Ureter (tissue), 1 donor: ENCODE measurements at places on chromosomes 3 and 15. TPM values are rescaled to one million over a fixed set of nuclear protein-coding genes. Genes with fewer than 3 reads are reported as not detected.
A peak's percentile ranks its signal among the peaks of the same experiment; 100 is the strongest.

DNA sequence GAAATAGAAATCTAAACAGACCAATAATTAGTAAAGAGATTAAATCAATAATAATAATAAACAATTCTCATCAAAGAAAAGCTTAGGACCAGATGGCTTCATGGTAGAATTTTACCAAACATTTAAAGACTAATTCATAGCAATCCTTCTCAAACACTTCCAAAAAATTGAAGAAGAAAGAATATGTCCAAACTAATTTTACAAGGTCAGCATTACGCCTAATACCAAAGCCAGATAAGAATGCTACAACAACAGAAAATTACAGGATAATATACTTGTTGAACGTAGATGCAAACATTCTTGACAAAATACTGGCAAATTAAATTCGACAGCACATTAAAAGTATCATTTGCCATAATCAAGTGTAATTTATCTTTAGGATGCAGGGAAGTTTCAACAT is 36.1 kb upstream of the CADM2 start:
- DNase-seq, result no peak

Gene TRPM1
- total RNA-seq, result not detected

DNA sequence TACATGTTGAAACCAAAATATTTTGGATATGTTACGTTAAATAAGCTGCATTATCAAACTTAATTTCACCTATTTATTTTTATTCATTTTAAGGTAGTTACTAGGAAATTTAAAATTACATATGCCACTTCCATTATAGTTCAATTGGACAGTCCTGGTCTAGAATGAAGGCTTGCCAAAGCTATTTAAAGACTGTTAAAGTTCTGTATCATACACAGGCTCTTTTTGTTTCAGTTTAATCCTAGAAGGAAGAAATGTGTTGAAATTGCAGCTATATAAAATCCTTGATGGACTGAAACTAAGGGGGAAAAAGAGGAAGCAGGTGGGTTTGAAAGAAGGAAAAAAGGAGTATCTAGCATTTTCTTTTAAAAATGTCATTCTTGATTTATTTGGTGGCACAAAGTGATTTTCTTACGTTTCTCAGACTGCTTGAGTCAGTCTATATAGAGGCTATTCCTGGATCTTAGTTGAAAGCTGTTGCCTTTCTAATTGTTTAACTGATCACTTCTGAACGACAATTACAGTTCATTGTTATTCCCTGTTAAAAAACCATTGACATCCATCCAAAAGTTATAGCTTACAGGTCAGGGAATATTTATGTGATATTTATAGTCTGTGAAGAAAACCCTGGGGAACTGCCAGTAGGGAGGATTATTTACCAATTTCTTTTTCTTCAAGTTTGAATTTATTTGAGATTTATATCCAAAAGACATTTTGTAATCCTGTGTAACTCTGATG is 195.0 kb downstream of the RORA start:
- no peak for DNase-seq

GRCh38 chr3:67009716-67010115 is 11.6 kb downstream of the KBTBD8 start:
- no peak for DNase-seq

Gene CCR8
- not detected for total RNA-seq

Gene SPESP1
- 3.0 TPM for total RNA-seq

Gene HTR3E
- total RNA-seq, result not detected

DNA sequence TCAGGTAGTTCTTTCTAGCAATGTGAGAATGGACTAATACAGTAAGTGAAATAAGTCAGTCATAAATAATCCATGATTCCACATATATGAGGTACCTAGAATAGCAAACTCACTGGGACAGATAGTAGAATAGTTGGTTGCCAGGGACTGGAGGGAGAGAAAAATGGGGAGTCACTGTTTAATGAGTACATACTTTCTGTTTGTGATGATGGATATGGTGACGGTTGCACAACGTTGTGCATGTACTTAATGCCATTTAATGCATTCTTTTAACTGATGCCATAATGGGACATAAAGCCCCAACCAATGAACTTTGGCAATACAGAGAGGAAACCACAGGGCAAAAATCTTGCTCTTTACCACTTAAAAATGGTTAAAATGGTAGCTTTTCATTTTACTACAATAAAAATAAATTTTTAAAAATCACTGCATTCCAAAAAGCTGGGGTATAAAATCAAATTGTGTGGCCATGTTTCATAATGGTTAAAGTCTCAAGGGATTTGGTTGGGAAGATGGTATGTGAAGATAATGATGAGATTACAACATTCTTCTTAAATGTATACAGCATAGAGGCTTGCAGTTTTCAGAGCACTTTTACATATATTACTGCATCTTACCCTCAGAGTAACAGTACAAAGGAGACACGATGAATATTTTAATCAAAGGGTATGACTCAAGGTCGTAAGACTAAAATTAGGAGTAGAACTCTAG is 45.2 kb downstream of the ADAM10 start:
- no peak for DNase-seq

GRCh38 chr3:70546679-70547078 is 234.2 kb upstream of the MDFIC2 start:
- DNase-seq, result no peak

- no peak for DNase-seq
Observed at GRCh38 chr15:70153921-70154717, 56.4 kb upstream of the TLE3 start.

Gene NEO1
- total RNA-seq, result 36.0 TPM

GRCh38 chr15:97652700-97653167 is 307.8 kb upstream of the ARRDC4 start:
- no peak for DNase-seq

Gene C3orf85
- total RNA-seq, result not detected

- DNase-seq, result no peak
Observed at GRCh38 chr15:85789496-85789875, 5.2 kb downstream of the KLHL25 start.

GRCh38 chr3:141412087-141412935 is 44.0 kb downstream of the ZBTB38 start:
- DNase-seq, result peak; percentile 61

Gene BNC1
- total RNA-seq, result 1.1 TPM

DNA sequence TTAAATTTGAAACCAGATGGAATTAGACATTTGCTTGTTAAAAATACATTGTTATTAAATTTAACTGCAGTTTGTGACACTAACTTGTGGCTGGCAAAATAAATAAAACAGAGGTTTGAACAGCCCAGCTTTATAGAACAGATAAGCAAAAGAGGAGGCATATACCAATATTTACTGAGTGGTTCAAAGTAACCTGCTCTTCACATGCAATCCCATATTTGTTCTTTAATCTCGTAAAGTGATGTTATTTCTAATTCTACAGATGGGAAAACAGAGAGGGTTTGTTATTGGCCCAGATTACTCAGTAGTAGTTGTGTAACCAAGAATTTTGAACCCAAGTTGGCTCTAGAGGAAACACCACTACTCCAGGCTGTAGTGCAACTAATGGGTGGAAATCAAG is 37.6 kb downstream of the WNT5A start:
- DNase-seq, result no peak

Gene KLHL24
- 69.2 TPM for total RNA-seq

DNA sequence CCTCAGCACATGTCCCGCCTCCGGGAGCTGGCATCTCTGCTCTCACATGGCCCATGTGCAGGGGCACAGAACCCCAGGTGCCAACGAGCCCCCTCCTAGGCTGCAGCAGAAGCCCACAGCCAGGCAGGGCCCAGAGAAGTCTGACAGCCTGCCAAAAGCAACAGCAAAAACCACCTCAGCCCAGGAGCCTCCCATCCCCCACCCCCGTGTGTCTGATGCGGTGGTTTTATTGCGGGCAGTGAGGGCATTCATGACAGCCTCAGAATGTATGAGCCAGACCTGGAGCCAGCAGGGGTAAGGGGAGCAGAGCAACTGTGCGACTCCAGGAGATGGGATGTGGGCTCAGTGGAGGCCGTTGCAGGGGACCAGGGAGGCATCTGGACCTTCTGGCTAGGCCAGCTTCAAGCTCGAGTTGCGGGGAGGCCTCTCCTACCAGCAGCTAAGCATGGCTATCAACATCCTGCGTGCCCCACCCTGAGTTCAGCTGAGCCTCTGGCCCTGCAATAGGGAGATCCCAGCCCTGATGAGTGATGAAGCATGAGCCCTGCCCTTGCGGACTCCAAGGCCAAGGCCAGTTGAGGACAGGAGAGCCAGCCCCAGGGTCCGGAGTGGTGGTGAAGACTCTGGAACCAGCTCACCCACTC is 52.5 kb downstream of the CYP11A1 start:
- DNase-seq, result no peak

DNA sequence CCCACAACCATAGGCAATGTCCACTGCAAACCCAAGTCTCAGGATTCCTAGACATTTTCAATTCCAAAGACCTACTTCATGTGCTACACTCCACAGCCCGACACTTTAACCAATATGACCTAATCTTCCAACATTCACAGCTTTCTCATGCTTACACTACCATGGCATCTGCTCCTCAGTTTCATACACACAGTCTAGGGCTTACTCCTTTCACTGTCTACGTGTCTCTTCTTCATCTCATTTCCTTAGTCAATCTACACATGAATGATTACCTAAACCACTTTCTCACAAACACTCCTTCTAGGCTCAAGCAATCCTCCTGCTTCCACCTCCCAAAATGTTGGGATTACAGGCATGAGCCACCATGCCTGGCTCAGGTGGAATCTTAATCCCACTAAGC is 106.3 kb downstream of the STAG1 start:
- no peak for DNase-seq

DNA sequence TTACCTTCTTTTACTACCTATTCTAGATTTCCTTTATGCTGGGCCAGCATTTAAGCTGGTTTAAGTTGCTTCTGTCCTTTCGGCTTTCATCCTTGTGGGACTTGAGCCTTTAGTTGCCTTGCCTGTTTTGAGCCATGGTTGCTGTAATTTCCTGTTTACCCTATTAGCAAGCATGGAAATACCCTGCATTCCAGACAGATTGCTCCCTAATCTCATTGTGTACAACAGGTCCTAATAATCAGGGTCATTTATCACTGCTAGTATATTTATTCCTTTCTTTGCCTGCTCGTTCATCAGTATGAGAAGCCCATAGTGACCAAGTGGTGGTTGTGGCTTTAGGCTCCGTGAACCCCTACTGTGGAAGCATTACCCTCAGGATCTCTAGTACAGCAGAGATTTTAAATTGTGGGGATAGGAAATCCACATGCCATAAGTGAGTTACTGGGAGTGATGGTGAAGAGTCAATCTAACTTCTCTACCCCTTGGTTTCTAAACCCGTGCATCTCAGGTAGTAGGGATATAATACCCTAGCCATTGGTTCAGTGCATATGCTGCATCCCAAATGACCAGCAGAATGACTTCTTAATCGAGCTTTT is 31.9 kb downstream of the NCK1 start:
- DNase-seq, result no peak
